ENCODE measurements at places on chromosomes 4 and X.

- DNase-seq: no peak
Measured at GRCh38 chr4:17763931-17764330, 17.5 kb downstream of the FAM184B start.

- no peak for DNase-seq
Measured at GRCh38 chrX:41198410-41198809, 113.2 kb downstream of the USP9X start.

- no peak for DNase-seq
Measured at GRCh38 chr4:140297221-140297570, 76.2 kb upstream of the SCOC start.

DNA sequence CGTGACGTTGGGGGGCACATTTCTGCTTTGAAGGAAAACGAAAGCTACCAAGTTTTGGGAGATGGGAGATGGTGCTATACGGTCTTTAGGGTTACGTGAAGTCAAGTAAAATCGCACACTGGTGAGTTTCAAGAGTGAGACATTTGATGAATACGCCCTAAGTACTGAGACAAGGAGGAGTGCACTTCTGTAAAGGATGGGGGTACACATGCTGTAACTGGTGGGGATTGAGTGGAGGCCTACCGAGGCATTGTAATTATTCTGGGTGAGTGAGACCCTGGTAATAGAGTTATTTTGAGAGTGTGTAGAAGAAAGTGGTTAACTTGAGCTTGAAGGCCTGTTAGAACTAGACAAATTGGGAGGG, 536 bp downstream of the SH3BGRL start:
- DNase-seq: no peak

GRCh38 chrX:13369256-13370030, 49.6 kb upstream of the ATXN3L start:
- DNase-seq: no peak
